ENCODE measurements at places on chromosomes 7 and 10.

DNA sequence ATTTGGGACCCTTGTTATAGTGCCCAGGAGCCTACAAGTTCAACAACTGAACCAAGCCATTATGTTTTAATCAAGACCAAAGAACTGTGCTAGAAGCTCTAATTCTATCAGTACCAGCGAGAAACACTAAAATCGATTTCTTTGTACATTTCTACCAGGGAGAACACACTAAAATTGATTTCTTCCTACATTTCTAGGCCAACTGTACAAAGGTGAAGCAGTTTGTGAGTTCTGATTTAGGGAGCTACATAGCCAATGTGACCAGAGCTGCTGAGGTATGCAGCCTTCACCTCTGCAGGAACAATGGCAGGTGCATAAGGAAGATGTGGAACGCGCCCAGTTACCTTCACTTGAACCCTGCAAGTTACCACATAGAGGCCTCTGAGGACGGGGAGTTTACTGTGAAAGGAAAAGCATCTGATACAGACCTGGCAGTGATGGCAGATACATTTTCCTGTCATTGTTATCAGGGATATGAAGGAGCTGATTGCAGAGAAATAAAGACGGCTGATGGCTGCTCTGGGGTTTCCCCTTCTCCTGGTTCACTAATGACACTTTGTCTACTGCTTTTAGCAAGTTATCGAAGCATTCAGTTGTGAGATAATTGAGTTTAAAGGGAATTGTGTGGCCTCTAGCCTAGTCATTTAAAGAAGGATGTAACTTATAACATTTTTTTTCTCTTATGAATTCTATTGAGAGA lies 31.7 kb downstream of the HYAL4 start:
- no peak for DNase-seq

DNA sequence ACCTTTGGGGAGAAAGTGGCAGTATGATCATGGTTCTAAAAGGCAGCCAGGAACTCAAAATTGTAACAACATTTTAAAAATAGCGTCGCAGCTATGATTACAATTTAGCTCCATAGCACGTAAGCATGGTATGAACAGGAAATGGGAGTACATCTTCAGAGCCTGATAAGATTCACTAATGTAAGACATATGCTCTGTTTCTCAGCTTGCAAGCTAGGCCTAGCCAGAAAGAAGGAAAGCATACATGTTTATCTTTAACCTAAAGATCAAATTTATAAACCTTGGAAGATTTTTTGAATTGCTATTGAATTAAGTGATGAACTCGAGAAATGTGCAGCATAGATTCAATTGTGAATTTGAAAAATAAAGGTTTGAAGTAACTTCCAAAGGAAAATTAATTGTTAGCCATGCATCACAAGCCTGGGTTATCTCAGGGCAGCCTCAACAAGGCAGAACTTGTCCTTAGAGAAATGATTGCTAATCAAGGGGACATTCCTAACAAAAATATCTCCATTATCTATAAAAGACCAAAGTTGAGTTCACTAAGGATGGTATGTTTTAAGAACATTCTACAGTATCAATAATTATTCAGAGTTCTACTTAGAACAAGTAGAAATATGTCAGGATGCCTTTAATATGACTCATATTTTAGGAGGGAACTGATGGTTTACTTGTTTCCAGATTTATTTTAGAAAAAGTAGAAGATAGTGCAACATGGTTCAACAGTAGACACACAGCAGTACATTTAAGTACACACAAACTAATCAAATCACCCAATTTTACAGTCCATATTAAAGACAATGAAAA lies 38.8 kb upstream of the SEPTIN7 start:
- no peak for DNase-seq

DNA sequence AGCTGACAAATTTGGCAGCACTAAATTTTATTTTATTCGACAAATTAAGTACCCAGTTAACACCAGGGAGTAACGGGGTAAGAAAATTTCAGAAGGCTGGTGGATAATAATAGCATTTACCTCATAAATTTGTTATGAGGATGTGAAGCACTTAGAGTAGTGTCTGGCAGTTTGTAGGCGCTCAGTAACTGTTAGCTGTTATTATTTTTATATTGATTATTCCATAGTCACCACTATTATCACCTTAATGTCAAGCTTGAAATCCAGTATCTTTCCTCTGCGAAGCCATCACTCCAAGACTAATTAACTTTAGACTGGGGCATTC lies 563 bp upstream of the COA1 start:
- no peak for DNase-seq

GRCh38 chr7:142412551-142413193 lies 154.8 kb upstream of the PRSS58 start:
- no peak for DNase-seq

DNA sequence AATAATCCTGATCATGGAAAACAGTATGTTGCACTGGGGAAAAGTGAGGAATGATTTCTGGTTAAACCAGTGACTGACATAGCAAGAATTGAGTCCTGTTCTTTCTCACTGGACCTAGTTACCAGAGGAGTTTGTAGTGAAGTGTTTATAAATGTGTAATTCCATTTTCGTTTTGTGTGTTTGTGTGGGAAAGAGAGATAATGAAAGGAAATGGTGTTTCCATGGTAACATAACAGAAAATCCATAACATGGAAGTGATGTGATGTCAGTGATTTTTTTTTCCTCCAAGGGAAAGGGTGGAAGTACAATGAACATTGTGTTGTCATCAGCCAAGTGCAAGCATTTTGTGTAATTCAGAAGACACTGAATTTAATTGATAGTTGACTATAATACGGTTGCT lies 283.9 kb downstream of the PLXDC2 start:
- no peak for DNase-seq

DNA sequence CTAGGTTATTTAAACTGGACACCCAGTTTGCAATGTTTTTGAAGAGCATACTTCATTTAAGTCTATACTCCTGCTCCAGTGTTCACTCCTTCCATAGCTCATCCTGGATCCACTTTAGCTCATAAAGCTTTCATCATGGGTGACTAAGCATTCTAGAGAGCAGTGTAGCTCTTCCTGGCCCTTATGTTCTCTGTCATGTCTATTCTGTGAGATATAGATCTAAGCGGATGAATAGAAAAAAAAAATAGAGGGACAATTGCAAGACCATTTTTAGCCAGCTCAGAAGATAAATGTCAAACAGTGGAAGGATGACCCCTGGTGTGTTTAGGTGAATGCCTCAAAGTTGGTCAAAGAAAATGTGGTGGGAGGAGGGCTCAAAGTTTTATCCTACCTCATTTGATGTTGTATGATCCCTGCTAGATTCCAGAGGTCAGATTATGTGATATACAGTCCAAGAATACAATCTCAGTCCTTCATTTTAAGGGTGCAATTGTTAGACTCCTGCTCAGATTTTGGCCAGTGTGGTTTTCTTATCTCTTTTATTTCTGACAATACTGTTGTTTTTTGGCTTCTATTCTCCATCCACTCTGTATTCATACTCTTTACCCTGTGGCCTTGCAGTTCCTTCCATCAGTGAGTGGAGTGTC lies 7.5 kb upstream of the HECW1 start:
- DNase-seq: no peak

GRCh38 chr10:63324495-63324854 lies 141.3 kb downstream of the JMJD1C start:
- DNase-seq: no peak

DNA sequence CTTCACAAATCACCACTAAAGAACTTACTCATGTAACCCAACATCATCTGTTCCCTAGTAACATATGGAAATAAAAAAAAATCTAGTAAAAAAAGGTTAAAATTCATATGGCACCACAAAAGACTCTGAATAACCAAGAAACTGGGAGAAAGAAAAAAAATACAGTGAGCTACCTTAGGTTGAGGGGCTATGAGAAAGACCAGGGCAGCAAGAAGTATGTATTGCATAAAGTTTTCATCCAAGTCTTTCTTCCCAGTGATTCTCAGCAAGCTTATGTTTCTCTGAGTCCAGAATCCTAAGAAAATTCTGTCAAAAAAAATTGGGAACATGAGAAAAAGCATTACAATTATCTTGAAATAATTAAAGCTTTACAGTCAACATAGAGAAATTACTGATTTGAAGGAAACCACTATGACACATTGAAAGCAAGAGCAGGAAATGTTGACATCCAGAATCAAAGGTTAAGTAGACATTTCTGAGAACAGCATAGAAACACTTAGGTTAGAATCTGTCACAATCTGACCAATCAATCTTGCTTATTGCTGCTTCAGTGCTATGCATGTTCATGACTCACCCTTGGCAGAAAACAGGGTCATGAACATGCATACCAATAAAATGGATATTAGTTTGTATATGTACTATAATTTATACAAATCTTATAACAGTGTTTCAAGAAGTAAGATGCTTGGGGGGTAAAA lies 494.0 kb upstream of the POT1 start:
- no peak for DNase-seq

Measured in stimulated activated CD8-positive, alpha-beta memory T cell treated with anti-CD3 and anti-CD28 coated beads, Interleukin-2, amount 100 ng/mL, for 1 hour (primary cell).